D721Med (cell line): ENCODE measurements at places on chromosomes 6 and 20.

GRCh38 chr20:37981568-37981967 is 51.7 kb downstream of the TTI1 start:
- DNase-seq, result no peak

GRCh38 chr6:142112451-142113061 is 20.2 kb upstream of the GJE1 start:
- DNase-seq, result no peak

DNA sequence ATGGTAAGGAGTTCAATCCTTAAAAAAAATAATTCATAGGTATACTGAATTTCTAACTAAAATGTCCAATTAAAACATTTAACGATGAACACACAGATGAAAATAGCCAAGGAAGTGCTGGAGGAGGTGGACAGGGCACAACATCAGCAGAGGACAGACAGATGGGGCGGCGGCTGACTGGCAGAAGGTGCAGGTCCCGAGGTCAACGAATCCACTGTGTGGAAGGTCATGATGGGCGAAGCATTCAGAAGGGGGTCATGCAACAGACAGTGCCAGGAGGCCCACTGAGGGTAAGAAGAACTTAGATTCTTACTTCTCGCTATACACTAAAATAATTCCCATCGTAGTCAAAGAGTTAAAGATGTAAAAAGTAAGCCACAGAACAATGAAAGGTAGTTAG is 34.2 kb upstream of the FRMD1 start:
- DNase-seq, result no peak

- no peak for DNase-seq
Measured at GRCh38 chr6:115932481-115932880, 128.2 kb downstream of the FRK start.

- no peak for DNase-seq
Measured at GRCh38 chr6:39075010-39075686, 26.6 kb downstream of the GLP1R start.

GRCh38 chr6:167896648-167897047 is 69.9 kb downstream of the AFDN start:
- DNase-seq, result no peak

DNA sequence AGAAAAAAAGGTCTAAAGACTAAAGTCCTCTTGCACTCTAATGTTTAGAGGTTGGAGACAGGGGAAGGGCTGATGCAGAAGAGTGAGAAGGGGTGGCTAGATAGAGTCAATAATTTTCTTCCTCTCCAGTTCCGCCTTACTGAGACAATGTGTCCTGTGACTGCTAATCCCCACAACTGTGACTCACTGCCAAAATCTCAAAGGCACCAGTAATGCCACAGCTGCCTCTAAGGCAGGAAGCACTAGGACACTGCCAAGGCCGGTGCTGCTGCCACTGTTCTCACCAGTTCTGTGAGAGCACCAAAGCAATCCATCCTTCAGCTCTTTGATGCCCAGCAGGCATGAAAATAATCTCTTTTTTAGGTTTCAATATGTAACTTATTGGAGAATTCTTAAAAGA is 701.9 kb upstream of the MAP3K7 start:
- DNase-seq, result no peak

DNA sequence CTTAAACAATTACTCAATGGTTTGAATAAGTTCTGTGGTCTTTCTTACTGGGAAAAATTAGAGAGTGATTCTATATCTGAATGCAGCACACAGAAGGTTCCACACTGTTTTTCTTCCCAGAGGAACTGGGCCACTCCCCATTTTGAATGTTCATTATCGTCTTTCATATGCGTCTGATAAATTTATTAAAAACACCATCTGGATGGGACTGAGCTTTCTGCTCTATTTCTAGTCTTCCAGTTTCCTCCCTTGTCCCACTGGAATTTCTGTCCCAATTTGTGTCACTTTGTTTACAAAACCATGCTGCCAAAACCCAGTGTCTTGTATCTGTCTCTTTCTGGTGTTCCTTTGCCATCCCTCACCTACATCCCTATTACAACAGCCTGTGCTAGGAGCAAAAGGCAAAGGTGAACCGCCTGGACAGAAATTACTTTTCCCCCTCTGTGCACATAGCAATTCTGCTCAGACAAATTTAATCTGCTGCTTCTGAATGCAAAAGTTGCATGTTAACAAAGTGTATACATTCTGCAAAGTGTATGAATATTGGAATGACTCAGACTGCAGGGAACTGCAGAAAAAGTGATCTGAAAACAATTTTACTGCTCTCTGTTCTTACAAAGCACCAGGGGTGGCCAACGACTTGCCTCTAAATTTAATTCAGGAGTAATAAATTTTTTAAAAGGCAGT is 333.6 kb downstream of the BTBD9 start:
- no peak for DNase-seq

- DNase-seq, result no peak
Measured at GRCh38 chr6:146914489-146915483, 289.4 kb upstream of the STXBP5 start.

- no peak for DNase-seq
Measured at GRCh38 chr20:2752567-2753460, 47.6 kb downstream of the CPXM1 start.

DNA sequence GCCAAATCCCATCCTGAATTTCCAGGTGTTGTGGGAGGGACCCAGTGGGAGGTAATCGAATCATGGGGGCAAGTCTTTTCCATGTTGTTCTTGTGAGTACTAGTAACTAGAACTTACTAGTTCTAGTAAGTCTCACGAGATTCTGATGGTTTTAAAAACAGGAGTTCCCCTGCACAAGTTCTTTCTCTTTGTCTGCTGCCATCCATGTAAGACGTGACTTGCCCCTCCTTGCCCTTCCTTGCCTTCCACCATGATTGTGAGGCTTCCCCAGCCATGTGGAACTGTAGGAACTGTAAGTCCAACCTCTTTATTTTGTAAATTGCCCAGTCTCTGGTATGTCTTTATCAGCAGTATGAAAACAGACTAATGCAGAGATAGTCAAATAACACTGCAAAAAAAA is 122.7 kb upstream of the BEND6 start:
- no peak for DNase-seq

GRCh38 chr6:125529061-125529460 is 220.4 kb upstream of the HEY2 start:
- no peak for DNase-seq

DNA sequence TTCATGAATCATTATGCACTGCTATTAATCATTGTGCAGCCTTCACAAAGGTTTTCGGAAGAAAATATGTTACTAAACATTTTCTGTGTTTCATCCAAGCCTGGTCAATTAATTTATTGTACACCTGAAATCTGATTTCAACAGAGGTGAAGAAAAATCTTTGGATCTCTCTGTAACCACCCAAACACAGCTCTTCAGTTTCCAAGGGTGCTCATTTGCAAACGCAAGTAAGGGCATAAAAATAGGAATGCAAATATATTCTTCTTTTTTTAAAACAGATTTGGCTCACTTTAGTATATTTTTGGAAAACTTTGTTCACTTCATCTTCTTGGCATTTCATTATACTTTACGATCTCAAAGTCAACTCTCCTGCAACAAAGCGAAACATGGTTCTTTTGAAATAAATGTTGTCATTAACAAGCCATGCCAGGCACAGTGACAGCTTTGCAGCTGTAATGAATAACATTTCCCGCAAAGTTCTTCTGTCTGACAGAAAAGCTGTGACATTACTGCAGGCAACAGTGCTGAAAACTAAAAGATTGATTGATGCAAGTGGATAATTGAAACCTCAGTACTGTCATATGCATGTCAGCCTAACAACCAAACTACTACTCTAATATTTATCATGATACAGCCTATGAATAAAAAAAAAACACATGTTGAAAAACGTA is 348.3 kb downstream of the FRK start:
- no peak for DNase-seq

DNA sequence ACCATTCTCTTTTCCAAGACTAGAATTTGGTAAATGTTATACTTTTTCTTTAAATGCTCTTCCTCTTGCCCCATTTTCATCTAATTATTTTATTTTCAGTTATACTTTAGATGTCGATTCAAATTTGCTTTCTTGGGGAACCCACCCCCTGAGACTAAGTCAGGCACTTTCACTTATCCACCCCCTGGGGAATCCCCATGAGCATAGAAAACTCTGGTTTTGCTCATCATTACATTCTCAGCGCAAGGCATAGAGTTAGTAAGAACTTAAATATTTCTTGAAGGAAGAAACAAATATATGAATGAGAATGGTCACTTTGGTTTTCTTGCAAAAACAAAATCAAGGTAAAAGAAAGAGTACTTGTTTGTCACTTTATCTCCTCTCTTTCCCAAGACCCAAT is 25.1 kb upstream of the HSF2 start:
- no peak for DNase-seq

GRCh38 chr6:12386816-12387215 is 96.7 kb downstream of the EDN1 start:
- DNase-seq, result no peak

GRCh38 chr20:9179193-9179802 is 110.4 kb downstream of the PLCB4 start:
- no peak for DNase-seq

DNA sequence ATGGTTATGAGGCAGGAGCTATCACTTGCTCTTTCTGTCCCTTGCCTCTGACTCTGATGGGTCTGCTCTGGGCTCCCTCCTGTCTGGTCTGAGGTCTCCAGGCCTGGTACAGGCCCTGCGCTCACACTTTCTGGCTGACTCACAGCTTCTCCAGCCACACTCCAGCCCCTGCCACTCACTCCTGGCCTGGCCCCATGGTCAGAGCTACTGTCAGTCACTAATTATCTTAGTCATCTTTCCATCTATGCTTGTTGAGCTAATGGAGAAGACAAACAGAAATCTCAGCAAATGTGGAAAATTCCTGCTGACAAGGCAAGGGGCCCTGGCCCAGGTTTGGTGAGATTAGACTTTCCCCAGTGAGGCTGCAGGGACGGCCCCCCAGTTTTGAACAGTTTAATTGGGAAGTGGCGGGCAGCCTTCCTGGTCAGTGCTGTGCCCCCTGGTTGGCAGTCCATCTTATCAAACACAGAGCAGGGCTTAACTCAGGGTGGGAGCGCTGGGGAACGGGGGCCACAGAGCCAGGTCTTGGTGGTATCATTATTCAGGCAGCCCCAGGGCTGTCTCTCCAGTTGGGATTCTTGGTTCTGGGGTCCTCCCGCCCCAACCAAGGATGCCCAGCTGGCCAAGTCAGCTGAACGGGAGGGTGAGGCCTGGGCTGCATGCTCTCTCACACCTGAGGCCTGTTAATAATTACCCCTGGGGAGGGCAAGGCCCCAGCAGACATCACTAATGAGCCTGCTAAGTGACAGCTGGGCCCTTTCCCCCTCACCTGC is 63.4 kb downstream of the VEGFA start:
- DNase-seq, result no peak

- no peak for DNase-seq
Measured at GRCh38 chr6:150230164-150230561, 87.3 kb downstream of the PPP1R14C start.

- no peak for DNase-seq
Measured at GRCh38 chr6:31701666-31702404, 1.3 kb downstream of the ABHD16A start.

DNA sequence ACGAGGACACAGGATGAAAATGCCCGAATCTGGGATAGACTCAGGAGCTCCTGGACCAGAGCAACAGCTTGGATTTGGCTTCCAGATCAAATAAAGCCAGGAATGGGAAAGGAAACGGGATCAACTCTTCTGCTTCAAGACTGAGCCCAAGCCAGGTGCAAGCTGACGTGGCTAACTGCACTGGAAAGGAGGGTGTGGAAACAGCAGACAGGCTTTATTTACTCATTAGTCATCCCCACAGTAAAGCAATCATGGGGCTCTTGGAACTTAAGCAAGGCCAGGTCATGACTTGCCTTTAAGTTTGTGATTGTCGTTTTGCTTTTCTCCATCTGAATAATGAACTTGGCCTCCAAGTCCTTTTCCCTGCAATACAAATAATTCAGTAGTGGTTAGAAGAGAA is 45.2 kb downstream of the KIF16B start:
- DNase-seq, result no peak

GRCh38 chr20:34654207-34654744 is 22.6 kb downstream of the PIGU start:
- no peak for DNase-seq

DNA sequence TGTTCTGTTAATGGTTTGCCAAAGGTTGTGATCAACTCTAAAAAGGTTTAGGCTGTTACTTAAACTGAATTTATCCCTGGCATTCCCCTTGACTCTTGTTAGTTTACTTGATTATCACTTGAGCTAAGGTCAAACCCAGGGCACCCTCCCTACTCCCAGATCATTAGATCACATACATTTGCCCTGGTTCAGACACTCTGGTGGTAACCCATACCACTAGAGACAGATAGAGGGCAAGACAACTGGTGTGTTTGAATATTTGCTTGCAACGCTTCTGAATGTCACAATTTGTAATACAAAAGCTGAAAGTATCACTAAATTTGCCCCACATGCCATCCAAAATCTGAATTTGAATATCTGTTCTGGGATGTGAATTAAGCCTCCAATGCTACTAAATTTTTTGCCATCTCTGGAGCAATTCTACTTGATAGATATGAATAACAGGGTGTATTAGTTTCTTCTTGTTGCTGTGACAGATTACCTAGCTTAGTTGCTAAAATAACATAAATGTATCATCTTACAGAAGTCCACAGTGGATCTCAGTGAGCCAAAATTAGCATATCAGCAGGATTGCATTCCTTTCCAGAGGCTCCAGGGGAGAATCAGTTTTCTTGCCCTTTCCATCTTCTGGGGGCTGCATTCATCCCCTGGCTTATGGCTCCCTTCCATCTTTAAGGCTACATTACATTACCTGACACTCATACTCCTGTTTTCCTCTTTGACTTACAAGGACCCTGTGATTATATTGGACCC is 45.4 kb downstream of the FIG4 start:
- no peak for DNase-seq

GRCh38 chr20:58457083-58457695 is 58.0 kb downstream of the APCDD1L start:
- DNase-seq, result no peak

DNA sequence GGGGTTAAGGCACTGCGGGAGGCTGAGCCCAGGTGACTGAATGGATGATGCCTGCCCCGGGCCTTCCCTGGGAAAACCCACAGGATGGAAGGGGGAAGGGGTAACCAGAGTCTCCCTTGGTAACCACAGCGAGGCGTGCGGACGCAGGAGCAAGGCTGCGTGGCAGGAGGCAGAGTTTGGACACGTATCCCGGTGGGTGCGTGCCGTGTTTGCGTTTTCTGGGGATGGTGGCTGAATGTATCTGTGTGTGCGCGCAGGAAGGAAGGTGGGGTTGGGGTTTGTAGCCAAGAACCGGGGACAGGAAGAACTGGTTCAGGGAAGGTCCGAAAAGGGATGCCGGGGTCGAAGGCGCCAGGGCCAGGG is 1.8 kb downstream of the MDGA1 start:
- no peak for DNase-seq

DNA sequence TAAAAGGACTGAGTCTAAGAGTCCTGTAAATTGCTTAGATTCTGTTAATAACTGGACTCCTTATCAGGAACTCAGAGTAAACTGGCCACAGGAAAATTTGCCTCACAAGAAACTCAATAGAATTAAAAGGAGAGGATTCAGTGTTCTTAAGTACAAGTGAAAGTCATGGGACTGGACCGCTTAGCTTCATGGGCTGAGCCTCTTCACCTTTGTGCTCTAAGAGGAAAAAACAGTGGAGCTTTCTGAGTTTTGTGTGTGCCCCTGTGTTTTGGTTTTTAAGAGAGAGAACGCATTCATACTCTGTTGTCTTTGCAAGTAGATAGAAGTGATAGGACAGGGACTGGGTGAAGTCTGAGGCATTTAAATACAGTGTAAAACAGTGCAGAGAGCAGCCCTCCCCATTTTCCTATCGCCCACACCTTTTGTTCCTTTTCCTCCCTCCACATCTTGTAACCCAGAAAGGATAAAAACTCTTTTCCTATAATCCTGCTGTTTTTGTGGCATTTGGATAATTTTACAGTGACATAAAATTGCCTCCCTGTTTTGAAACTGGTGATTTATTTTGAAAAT is 49.6 kb downstream of the FOXO3 start:
- no peak for DNase-seq

- DNase-seq, result no peak
Measured at GRCh38 chr6:39962831-39963230, 28.6 kb upstream of the MOCS1 start.
